ENCODE measurements at places on chromosomes 3 and 15.

GRCh38 chr3:178359728-178360127 is 176.5 kb upstream of the KCNMB2 start:
- no peak for DNase-seq

- no peak for DNase-seq
Observed at GRCh38 chr15:99961011-99961441, 227.8 kb upstream of the LYSMD4 start.

DNA sequence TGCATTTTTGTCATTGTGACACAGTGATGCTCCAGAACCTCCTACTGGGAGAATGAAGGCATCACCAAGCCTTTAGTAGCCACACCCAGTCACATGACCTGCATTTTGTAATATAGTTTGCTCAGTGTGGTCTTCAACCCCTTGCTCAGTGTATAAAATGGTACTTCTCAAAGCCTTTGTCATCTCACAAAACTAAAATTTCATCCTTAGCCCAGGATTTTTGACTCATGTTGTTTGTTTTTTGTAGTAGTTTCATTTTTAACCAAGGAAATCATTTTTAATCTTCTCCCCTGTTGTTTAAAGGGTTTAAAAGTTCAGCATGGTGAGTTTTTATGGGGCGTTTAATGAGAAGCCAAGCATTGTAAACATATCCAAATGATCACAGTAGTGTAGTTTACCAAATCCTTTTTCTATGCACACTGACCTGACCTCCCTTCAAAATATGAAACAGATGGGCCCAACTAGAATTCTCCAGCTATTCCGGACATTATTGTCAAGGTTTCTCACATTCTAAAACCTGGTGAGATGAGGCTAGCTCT is 123.5 kb upstream of the IL12A start:
- no peak for DNase-seq

GRCh38 chr15:70101459-70102113 is 3.9 kb upstream of the TLE3 start:
- DNase-seq: peak; percentile 87

DNA sequence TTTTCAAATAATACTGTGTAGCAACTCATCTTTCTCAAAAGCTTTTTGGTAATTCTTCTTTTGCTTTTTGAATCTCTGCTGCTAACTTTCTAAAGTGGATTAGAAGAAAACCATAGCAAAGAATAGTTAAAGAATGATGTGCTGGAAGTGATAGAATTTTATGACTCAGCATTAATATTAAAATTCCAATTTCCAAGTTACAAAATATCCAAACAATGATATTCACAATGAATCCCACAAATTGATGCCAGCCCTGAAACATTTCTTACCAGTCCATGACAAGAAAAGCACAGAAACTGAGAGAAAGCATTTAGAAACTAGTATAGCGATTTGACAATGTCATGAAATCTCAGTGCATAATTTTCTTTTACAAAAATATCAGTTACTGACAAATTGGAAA is 482.2 kb downstream of the RBMS3 start:
- DNase-seq: no peak

DNA sequence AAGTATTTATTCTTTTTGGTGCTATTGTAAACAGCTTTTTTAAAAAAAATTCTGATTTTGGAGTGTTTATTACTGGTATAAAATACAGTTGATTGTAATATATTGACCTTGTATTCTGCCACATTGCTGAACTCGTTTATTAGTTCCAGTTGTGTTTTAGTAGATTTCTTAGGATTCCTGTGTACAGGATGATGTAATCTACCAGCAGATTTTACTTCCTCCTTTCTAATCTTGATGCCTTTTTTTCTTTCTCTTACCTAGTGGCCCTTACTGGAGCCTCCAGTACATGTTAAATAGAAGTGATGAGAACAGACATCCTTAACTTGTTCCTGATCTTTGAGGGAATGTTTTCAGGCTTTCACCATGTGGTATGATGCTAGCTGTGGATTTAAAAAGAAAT is 70.4 kb upstream of the KY start:
- no peak for DNase-seq

- DNase-seq: peak; percentile 66
Observed at GRCh38 chr3:50572158-50572557, 2.8 kb downstream of the HEMK1 start.

Data from HepG2 (cell line).